ENCODE measurements at places on chromosomes 6 and 20.

DNA sequence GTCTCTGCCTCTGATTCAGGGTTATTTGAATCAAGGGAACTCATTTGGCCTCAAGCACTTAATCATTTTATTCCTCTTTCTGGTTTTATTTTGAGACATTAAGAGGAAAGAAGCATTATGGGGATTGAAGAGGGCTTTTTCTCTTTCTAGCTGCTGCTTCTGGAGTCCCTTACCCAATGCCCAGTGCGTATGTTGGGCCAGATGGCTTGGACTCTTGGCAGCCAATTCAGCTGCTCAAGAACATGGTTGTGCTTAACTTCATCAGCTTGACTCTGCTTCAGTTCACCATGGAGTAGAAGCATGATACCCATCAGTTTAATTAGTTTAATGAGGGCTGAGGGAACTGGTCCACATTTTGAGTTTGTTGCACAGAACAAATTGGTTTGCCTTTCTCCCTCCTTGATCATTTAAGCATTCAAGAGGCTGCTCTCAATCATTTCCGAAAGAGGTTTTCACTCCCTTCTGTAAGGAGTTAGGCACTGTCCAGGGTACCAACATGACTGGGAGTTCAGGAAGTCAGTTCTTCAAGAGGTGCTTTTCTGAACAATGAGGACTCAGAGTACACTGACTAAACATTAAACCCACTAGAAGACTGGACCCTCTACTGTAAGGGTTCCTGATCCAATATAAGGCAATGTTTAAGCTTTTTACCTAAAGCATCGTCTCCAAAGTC, 14.6 kb downstream of the PDYN start:
- no peak for DNase-seq

DNA sequence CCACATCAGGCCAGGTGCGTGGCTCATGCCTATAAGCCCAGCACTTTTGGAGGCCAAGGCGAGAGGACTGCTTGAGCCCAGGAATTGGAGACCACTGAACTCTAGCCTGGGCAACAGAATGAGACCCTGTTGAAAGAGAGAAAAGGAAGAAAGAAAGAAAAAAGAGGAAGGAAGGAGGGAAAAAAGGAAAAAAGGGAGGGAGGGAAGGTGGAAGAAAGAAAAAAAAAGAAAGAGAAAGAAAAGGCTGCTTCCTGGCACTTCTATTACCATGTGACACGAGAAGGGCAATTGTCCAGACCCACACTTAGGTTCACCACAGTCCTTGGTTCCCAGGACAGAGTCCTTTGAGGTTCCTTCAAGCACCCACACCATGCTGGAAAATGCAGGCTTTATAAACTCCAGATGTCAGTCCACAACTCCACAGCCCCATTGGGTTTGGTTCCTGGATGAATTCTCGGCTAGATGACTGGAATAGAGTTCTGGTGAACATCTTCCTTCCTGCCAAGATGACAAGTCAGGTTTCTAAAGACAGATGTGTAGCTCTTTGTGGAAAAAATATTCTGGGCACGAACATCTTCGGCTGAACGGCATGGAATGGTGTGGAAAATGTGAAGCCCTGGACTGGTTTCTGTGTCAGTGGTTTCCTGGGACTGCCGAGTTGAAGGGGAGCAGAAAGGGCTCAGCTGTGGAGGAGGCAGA, 32.5 kb downstream of the NT5E start:
- DNase-seq = no peak

DNA sequence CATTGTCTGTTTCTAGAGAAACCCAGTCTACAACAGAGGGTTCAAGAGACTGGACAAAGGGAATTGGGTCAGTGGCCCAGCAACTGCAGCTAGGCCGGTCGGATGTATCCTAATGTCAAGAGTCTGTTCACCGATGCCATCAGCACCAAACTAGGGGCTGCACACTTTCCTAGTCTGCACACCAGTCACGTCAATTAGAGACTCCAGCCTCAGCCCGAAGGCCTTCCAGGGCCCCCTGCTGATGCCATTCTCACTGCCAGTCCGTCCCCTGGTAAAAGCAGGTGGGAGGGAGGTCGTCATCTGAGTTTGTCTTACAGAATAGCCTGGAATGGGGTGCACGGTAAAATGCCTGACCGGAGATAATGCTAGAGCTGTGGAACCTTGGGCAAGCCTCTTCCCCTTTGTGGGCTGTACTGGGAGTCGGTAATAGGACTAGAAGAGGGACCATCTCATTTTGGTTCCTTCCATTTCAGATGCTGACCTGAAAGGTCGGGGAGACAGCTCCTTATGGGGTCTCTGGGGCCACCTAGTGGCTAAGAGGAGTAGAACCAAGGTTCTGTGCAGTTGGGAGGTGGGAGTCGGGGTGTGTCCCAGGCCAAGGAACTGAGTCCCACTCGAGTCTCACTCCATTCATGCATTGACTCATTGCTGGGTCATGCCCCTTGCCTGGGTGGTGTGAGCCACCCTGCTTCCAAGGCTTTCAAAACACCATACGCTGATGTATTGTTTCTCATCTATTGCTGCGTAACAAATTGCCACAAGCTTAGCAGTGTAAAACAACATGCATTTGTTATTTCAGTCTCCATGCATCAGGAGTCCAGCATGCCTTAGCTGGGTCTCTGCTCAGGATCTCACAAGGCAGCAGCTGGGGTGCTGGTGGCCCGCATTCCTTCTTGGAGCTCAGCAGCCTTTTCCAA, 5.1 kb downstream of the SOX12 start:
- DNase-seq = peak; percentile 67

GRCh38 chr6:22238861-22239260, 58.0 kb downstream of the PRL start:
- no peak for DNase-seq

GRCh38 chr20:43508106-43508505, 609 bp downstream of the L3MBTL1 start:
- DNase-seq = no peak

DNA sequence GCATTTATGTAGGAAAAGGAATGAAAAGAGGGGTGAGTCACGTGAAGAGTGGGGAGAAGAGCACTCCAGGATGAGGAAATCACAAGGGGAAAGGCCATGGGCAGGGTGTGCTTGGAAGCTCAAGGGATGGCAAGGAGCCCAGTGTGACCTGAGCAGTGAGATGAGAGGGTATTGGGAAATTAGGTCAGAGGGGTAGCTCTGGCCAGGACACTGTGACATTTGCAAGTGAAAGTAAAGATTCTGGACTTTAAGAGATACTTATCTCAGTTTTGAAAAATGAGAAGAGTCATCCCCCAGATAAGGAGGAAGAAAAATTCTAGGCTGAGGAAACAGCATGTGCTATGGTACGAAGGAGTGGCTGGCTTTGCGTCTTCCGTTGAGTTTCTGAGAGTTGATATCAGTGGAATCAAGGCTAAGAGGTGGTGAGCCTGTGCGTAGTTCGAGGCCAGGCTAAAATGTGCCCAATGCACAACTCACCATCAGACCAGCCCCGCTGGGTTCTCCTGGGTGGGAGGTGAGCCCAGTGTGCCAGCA, 79.9 kb downstream of the GCLC start:
- DNase-seq = no peak

DNA sequence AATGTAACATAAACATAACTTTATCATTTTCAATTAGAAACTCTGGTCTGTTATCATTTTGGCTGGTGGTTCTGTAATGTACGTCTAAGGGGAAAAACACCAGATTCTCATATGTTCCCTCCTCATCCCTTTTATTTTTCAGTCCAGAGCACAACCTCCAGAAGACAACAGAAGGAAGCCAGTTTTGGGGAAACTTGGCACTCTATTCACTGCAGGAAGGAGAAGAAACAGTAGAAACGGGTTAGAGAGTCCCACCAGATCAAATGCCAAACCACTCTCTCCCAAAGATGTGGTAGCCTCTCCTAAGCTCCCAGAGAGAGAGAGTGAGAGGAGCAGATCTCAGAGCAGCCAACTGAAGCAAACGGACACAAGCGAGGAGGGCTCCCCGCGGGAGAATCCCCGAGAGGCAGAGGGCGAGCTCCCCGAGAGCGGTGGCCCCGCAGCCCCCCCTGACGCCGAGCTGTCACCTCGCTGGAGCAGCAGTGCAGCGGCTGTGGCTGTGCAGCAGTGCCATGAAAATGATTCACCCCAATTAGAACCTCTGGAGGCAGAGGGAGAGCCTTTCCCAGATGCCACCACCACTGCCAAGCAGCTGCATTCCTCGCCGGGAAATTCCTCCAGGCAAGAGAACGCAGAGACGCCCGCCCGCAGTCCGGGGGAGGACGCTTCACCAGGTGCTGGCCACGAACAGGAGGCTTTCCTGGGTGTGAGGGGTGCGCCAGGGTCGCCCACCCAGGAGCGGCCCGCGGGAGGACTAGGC, 117.8 kb downstream of the RTN4IP1 start:
- DNase-seq = peak; percentile 65

DNA sequence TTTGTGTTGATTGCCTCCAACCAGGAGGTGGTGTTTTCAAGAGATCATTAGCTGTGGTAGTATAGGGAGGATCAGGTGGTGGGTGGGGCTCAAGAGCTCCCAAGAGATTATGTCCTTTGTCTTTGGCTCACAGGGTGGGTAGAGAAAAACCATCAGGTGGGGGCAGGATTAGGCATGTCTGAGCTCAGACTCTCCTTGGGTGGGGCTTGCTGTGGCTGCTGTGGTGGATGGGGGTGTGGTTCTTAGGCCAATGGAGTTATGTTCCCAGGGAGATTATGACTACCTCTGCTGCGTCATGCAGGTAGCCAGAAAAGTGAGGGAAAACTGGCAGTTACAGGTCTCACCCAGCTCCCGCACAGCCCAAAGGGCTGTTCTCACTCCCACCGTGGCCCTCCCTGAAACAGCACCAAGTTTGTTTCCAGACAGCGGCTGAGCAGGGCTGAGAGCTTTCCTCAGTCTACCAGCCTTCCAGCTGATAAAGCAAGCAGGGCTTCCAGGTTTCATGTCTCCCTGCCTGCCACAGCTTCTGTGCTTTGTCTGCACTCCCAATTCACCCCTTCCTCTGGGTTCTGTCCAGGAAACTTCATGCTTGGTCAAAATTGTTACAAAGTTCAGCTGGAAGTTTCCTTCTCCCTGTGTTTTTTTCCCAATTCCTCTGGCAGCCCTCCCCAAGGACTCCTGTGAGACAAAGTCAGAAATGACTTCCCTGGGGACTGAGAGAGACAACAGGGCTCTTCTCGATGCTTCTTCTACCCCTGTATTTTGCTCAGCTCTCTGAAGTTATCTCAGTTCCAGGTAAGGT, 481.1 kb upstream of the MAN1A1 start:
- no peak for DNase-seq

GRCh38 chr6:30071858-30072257, 3.7 kb downstream of the RNF39 start:
- DNase-seq = no peak

GRCh38 chr6:14706378-14706929, 539.4 kb upstream of the JARID2 start:
- peak; percentile 88 for DNase-seq

- DNase-seq = no peak
Observed at GRCh38 chr6:108222064-108222463, 38.8 kb downstream of the SNX3 start.

DNA sequence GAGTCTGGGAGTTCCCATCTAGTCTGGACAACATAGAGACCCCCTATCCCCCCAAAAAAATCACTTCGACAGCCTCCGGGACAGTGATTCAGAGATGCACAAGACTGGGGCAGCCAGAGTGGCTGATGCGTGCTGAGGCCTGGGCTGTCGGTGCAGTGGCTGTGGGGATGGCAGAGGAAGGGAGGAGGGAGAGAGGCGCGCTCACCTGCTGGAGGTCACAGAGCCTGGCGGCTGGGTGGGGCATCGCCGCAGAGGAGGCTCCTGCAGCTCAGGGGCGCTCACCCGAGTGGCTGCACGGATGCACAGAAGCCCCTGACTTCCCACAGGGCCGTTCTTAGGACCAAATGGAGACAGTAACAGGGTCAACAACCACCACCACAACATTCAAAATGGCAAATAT, 182.8 kb downstream of the SMOC2 start:
- DNase-seq = no peak

- no peak for DNase-seq
Observed at GRCh38 chr6:44621846-44622245, 234.3 kb downstream of the CDC5L start.

DNA sequence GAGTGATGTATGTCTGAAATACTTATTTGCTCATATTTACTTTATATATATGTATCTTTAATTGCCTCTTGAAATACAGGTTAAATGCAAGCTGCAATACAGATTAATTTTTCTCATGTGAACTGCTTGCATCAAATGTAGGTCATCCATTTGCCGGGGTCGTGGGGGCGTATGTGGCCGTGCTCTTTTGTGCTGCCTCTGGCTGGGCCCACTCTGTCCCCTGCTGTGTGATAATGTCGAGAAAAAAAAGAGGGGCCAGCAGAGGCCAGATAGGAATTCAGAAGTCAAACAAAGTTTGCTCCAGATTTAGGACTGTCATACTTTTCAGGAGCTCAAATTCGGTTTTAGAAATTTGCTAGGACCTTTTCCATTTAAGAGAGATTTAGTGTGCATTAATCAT, 459.6 kb upstream of the SOX4 start:
- no peak for DNase-seq

GRCh38 chr6:77740380-77740779, 87.5 kb downstream of the MEI4 start:
- DNase-seq = no peak

All from activated T-cell treated with anti-CD3 and anti-CD28 coated beads, Interleukin-2, amount 50 U/mL, for 48 hours (primary cell).